ENCODE measurements at places on chromosomes 1 and 21.

DNA sequence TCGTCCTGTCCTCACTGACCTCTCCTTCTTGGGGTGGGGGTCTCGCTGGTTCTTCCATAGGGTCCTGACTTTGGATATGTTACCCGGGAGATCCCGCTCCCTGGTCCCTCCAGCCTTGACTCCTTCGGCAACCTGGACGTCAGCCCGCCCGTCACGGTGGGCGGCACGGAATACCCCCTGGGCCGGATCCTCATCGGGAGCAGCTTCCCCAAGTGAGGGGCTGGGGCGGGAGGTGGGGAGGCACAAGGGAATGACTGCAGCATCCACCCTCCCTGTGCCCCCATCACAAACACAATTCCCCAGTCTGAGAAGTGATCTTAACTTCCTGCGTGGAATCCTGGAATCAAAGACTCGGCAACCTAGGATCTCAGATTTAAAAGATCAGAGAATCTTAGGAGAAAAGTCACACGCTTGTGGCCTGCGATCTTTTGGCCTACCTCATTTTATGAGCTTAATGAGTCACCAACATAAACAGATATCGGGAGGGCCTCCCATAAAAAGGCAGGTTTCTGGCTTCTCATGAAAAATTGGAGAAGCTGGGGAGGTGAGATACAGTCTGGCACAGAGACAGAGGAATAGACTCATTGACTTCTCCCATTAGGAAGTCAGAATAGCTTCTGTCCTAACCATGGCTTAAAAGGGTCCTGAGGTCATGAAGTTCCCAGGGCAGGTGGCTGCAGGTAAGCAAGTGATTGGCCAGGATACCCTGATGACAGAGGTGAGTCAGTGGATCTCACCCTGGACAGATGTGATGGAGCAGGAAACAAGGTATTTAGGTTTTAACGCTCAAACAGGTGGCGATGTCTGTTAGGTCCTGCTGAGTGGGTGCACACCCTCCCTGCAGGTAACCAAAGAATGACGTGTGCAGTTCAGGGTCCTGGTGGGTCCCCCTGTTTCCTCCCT is 15.9 kb upstream of the PADI3 start:
- DNase-seq = peak; percentile 38

DNA sequence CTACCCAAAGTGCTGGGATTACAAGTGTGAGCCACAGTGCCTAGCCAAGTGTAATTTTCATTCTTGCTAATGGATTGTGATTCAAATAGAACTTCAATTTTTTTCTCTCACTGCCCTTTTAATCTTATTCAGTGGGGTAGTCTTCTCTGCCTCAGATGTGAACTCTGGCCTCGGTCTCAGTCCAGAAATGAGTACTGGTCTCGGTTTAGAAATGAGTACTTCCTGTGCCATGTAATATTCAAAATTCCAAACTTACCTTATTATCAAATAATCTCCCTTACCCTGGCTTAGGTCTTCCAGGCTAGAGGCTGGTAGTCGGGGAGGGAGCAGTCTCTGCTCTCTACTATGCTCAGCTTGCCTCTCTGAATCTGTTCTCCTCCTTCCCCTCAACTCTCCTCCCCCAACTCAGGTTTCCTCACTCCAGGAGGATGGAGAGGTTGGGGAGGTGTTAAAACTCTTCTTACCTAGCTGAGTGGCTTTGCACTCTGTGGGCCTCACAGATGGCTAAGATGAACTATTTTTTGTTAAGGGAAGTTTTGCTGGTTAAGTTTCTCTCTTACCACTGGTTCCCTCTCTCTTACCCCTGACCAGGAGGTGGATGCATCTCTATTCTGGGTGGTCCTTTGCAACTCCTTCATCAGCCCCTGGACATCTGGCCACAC is 4.8 kb upstream of the SLAMF9 start:
- DNase-seq = no peak

GRCh38 chr1:154822717-154823116 is 47.4 kb downstream of the KCNN3 start:
- DNase-seq = no peak

- no peak for DNase-seq
These were observed 250.4 kb downstream of the PTBP2 start for GRCh38 chr1:96971849-96972602.

- DNase-seq = no peak
These were observed 118.9 kb downstream of the RGS21 start for GRCh38 chr1:192435704-192436103.

- DNase-seq = peak; percentile 68
These were observed 36.9 kb upstream of the HIVEP3 start for GRCh38 chr1:41955461-41956159.

- DNase-seq = no peak
These were observed 122.1 kb downstream of the TRABD2B start for GRCh38 chr1:47875036-47875435.

- DNase-seq = peak; percentile 68
These were observed 129.2 kb downstream of the RGS21 start for GRCh38 chr1:192445839-192446489.

DNA sequence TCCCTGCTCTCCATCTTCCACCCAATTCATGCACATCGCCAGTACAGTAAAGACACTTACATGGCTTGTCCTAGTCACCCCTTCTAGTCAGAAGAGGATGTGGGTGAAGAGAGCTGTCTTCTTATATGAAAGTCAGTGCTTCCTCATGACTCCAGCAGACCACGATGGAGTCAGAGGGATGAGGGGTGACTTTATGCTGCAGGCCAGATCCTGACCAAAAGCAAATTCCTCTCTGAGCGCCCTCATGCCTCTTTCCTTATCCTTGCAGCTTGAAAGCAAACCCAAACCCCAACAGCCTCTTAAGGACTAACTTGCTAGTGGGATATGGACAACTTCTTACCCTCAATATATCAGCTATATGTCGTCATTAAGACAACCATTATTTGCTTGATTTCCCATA is 348.2 kb upstream of the DUSP10 start:
- DNase-seq = no peak

DNA sequence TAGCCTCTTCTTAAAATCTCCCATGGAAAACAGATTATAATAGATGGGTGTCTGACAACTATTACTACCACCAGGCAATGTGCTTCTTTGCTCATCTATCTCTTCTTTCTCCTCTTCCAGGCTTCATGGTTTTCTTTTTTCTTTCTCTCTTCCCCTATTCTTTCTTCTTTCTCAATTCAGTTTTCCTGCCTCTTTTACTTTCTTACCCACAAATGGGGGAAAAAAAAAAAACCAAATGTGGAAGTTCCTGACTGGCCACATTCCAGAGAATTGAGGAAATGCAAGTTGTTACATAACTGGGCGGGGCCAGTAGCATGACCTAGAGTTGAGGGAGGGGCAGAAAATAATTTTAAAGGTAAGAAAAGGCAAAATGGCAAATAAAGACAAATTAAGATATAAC is 10.9 kb upstream of the SMG7 start:
- peak; percentile 83 for DNase-seq

GRCh38 chr21:21952566-21952965 is 954.4 kb downstream of the NCAM2 start:
- DNase-seq = no peak

- no peak for DNase-seq
These were observed 8.4 kb upstream of the CDC14A start for GRCh38 chr1:100343897-100344296.

- DNase-seq = no peak
These were observed 48.6 kb upstream of the LMO4 start for GRCh38 chr1:87279966-87280535.

- no peak for DNase-seq
These were observed 18.5 kb downstream of the CSTB start for GRCh38 chr21:43757601-43758000.

DNA sequence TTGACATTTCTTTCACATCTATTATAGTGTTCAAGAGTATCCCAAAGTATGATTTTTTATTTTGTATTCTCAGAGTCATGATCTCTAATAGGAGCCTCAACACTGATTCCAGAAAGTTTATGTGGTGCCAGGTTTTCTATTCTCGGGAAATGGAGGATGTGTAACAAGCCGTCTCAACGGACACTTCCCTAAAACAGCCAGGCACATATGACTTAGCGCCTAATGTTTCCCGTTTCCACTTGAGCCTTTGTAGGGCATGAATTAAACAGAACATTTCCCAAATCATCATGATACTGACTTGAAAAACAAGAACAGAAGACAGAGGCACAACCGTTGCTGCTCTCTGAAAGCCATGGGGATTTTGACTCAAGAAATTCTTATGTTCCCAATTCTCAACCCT is 8.0 kb downstream of the CYYR1 start:
- no peak for DNase-seq

- DNase-seq = no peak
These were observed 2.7 kb downstream of the AKR7A2 start for GRCh38 chr1:19309123-19309813.

DNA sequence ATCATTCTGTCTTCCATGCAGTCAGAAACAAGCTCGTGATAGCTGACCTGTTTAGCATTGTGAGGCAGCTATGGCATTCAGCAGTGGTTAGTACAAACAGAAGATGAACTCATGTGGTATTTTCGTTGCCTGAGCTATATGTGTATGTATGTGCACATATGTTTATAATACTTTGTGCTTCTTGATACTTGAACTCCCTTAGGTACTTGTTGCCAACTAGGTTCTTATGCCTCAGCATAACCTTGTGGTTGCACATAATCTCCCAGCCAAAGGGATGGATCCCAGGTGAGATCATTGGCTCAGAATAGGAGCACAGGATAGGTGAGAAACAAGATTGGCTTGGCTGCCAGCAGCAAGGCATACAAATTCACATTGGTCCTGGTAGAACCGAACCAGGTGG is 86.1 kb downstream of the VPS26C start:
- DNase-seq = no peak

DNA sequence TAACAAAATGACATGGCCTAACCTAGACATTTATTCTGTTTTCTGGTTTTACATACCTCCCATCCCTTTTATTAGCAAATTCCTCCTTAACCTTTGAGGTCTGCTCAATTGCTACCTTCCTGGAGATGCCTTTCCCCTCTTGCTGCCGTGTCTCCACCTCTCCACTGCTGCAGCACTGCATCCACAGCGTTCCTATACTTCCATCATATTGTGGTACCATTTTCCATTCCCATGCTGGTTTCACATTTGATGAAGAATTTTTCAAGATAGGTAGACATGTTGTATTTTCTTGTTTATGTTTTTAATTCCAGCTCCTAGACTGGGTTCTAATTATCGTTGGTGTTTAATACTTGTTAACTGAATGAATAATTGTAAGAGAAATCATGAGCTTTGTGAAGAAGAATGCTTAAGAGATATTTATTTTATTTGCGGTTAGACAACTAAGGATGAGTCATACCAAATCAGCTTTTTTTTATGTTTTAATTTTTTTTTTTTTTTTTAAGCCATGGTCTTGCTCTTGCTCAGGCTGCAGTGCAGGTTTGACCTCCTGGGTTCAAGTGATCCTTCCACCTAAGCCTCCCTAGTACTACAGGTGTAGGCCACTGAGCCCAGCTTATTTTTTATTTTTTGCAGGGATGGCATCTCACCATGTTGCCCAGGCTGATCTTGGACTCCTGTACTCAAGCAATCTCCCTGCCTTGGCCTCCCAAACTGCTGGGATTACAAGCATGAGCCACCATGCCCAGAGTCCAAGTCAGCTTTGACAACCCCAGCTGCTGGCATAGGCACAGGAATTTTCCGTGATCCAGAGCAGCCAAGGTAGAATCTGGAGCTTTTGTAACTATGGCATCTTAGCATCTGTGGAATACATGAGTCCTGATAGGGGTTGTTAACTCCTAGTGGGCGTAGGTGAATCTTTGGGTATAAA is 44.0 kb downstream of the ATP6V1G3 start:
- peak; percentile 20 for DNase-seq

DNA sequence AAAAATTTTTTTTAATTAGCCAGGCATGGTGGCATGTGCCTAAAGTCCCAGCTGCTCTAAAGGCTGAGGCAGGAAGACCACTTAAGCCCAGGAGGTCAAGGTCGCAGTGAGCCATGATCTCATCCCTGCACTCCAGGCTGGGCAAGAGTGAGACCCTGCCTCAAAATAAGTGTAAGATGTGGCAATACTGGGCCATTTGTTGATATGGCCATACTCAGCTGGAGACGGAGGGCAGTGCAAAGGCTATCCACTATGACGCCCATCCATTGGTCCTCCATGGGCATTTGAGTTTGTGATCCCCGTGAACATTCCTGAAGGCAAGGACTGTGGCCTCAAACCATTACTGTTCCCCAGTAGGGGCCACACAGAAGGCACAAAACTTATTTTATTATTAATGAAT is 1.5 kb downstream of the CASP9 start:
- no peak for DNase-seq

Data from Calu3 (cell line).